Osteoblast (primary cell): ENCODE measurements at places on chromosomes 5 and 9.

DNA sequence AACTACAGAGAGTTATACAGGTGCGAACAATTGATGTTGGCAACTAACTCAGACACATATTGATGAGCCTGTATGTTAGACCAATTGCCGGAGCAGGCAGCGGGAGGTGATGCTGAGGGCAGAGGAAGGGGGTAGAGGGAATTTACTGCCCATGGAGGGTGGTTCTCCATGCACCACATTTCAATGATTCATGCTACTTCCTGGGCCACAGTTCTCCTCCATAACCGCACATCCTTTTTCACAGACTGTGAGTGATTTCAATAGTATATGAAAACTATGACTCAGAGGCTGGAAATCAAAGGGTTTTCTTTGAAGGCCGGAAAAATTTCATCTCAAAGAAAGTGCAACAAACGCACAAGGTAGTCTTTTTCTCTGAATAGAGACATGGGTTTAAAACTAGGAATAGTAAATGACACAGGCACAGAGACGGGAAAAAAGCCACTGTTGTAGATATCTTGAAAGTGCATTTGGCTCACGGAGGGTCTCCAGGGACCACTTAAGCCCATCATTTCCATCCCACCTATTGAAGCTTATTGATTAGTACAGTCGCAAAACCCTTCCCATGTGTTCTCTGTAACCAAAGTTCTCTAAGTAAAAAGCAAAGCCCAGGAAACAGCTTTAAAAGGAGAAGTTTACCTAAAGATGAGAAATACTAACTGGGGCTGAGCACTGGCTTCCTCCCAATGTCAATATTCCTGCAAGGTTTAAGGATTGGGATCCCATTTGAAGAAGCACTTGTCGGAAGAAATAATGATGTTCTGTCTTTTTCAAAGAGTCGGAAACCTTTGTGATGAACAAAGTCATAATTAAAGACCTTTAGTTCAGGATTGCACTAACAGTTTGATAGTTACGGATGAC lies 28.0 kb upstream of the ADAM19 start:
- DNase-seq = peak; percentile 27

GRCh38 chr5:53326424-53327153 lies 153.8 kb upstream of the FST start:
- DNase-seq = no peak

GRCh38 chr9:91900055-91900796 lies 49.8 kb downstream of the ROR2 start:
- DNase-seq = no peak

GRCh38 chr5:99104538-99105132 lies 175.8 kb upstream of the CHD1 start:
- DNase-seq = no peak

GRCh38 chr9:132985489-132985888 lies 7.0 kb downstream of the GFI1B start:
- peak; percentile 38 for DNase-seq

DNA sequence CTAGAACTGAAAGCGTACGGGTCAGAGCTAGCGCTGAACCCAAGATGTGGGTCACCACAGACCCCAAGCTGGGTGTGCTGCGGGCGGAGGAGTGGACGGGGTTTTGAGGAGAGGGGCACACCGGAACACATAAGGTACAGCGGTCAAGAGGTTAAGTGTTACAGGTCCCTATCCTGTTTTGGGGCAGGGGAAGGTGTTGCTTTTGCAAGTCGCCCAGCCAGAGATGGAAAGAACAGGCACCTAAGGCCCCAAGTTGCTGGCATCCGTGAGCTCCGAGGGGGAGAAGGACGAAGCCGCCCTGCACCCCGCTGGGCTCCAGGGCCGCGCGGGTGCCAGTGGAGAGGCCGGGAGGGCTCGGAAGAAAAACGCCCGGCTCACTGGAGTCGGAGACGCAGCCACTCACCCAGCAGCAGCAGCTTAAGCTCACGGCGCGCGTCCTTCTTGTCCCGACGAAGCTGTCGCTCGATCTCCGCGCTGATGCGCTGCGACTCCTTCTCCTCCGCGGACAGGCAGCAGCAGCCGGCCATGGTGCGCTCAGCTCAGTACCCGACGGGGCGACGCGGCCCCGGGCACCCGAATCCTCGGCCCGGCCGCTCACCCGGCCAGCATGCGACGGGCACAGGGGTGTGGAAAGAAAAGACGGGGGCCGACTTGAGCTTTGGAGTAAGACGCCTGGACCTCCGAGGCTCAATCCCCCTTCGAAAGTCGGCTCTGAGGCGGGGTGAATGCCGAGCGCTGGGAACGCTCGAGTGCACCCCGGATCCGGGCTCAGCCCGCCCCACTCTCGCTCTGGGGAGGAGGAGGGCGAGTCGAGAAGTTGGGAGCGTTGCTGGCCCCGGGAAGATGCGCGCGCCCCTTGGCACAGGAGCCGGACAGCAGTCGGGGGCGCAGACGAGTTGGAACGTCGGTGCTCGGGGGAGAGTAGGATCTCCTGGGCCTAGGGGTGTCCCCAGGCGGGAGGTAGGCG lies 572 bp downstream of the GNA14 start:
- DNase-seq = peak; percentile 75

GRCh38 chr5:157926977-157927376 lies 68.0 kb upstream of the CLINT1 start:
- DNase-seq = peak; percentile 26

- no peak for DNase-seq
Observed at GRCh38 chr5:56415356-56415765, 182.2 kb upstream of the ANKRD55 start.

GRCh38 chr5:158841481-158842276 lies 258.0 kb downstream of the EBF1 start:
- DNase-seq = no peak

- no peak for DNase-seq
Observed at GRCh38 chr5:173318881-173319620, 9.2 kb downstream of the STC2 start.

DNA sequence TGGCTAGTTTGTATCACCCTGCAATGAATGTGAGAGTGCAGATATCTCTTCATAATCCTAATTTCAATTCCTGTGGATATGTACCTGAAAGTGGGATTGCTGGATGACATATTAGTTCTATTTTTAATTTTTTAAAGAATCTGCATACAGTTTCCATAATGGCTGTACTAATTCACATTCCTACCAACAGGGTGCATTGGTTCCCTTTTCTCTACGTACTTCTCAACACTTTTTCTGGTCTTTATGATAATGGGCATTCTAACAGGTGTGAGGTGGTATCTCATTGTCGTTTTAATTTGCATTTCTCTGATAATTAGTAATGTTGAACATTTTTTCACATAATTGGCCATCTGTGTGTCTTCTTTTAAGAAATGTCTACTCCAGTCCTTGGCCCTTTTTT lies 927.5 kb downstream of the DTWD2 start:
- DNase-seq = no peak

DNA sequence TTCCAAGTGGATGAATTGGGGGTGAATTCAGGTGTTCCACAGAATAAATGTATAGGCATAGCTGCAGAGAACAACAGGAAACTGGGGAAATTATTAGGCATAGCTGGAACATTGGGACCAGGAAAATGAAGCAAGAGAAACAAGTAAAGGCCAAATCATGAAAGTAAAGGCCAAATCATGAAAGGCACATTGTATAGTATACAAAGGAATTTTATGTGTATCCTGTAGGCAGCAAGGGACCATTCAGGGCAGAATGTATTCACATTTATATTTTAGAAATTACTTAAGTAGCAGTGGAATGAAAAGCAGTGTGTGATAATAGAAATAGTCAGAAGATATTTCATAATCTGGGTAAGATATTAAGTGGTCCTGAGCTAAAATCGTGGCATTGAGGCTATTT lies 127.3 kb upstream of the GRHPR start:
- no peak for DNase-seq

DNA sequence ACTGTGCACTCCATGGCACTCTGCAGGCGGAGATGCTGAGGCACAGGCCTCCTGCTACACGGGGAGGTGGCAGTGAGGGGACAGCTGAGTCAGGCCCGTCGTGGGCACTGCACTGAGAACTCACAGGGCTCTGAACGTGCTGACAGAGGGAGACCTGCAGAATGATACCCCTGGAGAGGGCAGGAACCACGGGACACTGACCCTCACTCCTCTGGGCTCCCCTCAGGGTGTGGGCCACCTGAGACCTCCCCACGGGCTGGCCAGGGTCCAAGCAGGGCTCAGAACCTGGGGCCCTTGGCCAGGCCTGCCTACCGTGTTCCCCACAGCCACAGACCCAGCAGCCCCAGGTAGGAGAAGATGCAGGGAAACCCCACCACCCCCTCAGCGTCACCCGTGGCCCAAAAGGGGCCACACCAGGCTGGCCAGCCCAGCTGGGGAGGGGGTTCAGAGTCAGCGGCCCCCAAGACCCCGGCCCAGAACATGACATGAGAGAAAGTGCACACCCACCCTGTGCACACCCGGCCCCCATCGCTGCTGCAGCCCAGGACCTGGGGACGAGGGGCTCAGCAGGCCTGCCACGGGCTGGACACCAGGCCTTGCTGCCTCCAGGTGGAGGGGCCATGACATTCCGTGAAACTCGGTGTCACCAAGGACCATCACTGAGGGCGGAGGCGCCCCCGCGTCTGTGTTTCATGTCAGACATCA lies 30.9 kb downstream of the GLT6D1 start:
- peak; percentile 30 for DNase-seq
